Naive thymus-derived CD8-positive, alpha-beta T cell (primary cell): ENCODE measurements at places on chromosomes 5 and 9. TPM values are rescaled to one million over a fixed set of nuclear protein-coding genes. Genes with fewer than 3 reads are reported as not detected.
A peak's percentile ranks its signal among the peaks of the same experiment; 100 is the strongest.

The GFI1B gene
- 0.39 TPM for total RNA-seq

GRCh38 chr9:136391737-136392537 is 8.0 kb downstream of the SNAPC4 start:
- H3K27me3 ChIP-seq: no peaks in the 10 kb centered on the region
- no peak for DNase-seq
- peaks cover 74% of the 10 kb centered on the region for H3K36me3 ChIP-seq
- H3K27ac ChIP-seq: no peak overlapping the region

DNA sequence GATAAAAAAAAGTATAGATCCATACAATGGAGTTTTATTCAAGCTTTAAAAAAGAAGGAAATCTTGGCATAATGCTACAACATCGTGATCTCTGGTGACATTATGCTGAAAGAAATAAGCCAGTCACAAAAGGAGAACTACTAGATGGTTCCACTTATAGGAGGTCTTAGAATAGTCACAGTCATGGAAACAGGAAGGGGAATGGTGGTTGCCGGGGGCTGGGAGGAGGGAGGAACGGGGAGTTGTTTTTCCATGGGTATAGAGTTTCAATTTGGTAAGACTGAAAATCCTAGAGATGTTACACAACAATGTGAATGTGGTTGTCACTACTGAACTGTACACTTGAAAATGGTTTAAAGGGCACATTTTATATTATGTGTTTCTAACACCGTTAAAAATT is 94.5 kb downstream of the CFAP90 start:
- peaks cover 49% of the 10 kb centered on the region for H3K27me3 ChIP-seq
- no peaks in the 10 kb centered on the region for H3K36me3 ChIP-seq
- no peak overlapping the region for H3K4me3 ChIP-seq
- no peak overlapping the region for H3K27ac ChIP-seq
- H3K4me1 ChIP-seq: no peaks in the 10 kb centered on the region
- DNase-seq: no peak

DNA sequence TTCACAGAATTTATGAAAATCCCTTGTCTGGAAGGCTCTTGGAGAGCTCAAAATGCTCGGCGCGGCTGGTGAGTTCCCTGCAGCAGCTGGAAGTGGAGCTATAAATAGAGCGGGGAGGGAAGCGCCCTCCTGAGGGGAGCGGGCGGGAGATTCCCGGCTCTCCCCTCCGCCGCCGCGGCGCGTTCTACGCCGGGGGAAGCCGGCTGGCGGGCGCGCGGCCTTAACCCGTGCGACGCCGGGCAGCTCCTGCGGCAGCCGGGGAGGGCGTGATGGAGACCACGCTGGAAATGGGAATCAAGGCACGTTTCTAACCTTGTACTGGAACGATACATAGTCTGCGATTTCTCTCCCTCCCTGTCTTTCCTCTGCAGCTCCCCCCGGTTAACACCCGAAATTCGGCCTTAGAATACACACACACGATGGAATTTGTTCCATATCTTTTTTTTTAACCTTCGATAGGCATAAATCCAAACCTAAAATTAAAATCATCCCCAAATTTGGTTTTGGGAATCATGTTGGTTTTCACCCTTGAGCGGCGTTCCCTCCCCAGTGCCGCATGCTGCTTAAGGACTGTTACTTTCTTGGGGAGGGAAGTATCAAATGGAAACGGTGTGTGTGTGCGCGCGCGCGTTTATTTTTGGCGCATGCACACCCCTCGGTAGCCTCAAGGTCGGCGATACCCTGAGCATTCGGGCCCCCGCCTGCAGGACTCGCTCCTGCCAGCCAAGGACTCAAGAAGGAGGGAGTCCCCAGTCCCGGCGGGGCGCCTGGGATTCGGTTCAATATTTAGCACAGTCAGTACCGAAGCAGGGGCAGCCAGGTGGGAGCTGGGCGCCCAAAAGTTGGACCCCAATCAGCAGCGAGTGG is 306.3 kb upstream of the KCNN2 start:
- no peaks in the 10 kb centered on the region for H3K4me1 ChIP-seq
- H3K4me3 ChIP-seq: no peak overlapping the region
- peaks cover 26% of the 10 kb centered on the region for H3K27me3 ChIP-seq
- H3K27ac ChIP-seq: no peak overlapping the region

- peak overlapping the region; percentile 95 for H3K27ac ChIP-seq
- peaks cover 76% of the 10 kb centered on the region for H3K4me1 ChIP-seq
Observed at GRCh38 chr5:35854248-35854647, 2.4 kb upstream of the IL7R start.

GRCh38 chr9:6893350-6894131 is 135.8 kb downstream of the KDM4C start:
- H3K27ac ChIP-seq: no peak overlapping the region
- peaks cover 52% of the 10 kb centered on the region for H3K4me1 ChIP-seq
- DNase-seq: no peak
- H3K27me3 ChIP-seq: no peaks in the 10 kb centered on the region
- H3K4me3 ChIP-seq: no peak overlapping the region

DNA sequence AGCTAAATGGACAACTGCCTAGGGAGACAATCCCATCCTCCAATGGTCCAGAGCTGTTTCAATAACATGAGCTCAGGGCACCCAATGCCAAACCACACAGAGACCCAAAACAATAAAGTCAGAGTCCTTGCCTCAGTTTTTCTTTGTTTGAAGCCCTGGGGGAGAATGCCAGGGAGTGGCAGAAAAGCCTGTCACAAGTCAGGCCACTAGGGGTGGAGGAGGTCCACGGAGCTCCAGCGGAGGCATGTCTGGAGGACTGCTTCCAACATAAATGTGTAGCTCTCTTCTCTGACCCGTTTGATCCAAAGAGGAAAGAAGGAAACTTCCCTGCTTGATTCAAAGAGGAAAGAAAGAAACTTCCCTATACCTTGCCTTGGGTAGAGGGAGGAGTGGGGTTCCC is 175.3 kb downstream of the HSPA4 start:
- H3K4me1 ChIP-seq: no peaks in the 10 kb centered on the region
- H3K4me3 ChIP-seq: no peak overlapping the region
- H3K27ac ChIP-seq: no peak overlapping the region
- H3K36me3 ChIP-seq: no peaks in the 10 kb centered on the region
- no peak for DNase-seq

GRCh38 chr9:34644766-34645314 is 1.6 kb upstream of the GALT start:
- DNase-seq: no peak
- H3K27ac ChIP-seq: no peak overlapping the region
- H3K4me3 ChIP-seq: peak overlapping the region; percentile 15
- peaks cover 21% of the 10 kb centered on the region for H3K36me3 ChIP-seq
- H3K27me3 ChIP-seq: no peaks in the 10 kb centered on the region

GRCh38 chr9:95777136-95777535 is 98.4 kb upstream of the ERCC6L2 start:
- H3K27ac ChIP-seq: no peak overlapping the region
- no peaks in the 10 kb centered on the region for H3K36me3 ChIP-seq

The CNTNAP3 gene
- total RNA-seq: not detected

GRCh38 chr5:78754655-78755054 is 106.1 kb upstream of the LHFPL2 start:
- no peaks in the 10 kb centered on the region for H3K4me1 ChIP-seq
- H3K4me3 ChIP-seq: no peak overlapping the region
- H3K27ac ChIP-seq: no peak overlapping the region
- H3K27me3 ChIP-seq: peaks cover 2% of the 10 kb centered on the region
- H3K36me3 ChIP-seq: no peaks in the 10 kb centered on the region

- DNase-seq: no peak
- H3K4me1 ChIP-seq: no peaks in the 10 kb centered on the region
- no peaks in the 10 kb centered on the region for H3K36me3 ChIP-seq
- H3K27ac ChIP-seq: no peak overlapping the region
Observed at GRCh38 chr5:174317256-174317894, 271.9 kb downstream of the NSG2 start.

- H3K4me3 ChIP-seq: no peak overlapping the region
- no peak for DNase-seq
- no peaks in the 10 kb centered on the region for H3K4me1 ChIP-seq
- H3K27ac ChIP-seq: no peak overlapping the region
- H3K27me3 ChIP-seq: no peaks in the 10 kb centered on the region
- no peaks in the 10 kb centered on the region for H3K36me3 ChIP-seq
Observed at GRCh38 chr9:16039218-16039987, 486.6 kb downstream of the CCDC171 start.

GRCh38 chr9:135587658-135588057 is 26.1 kb downstream of the PAEP start:
- H3K27me3 ChIP-seq: peaks cover 24% of the 10 kb centered on the region
- no peaks in the 10 kb centered on the region for H3K36me3 ChIP-seq
- no peaks in the 10 kb centered on the region for H3K4me1 ChIP-seq
- H3K4me3 ChIP-seq: no peak overlapping the region

The FREM1 gene
- total RNA-seq: not detected

The FYB1 gene
- 642 TPM for total RNA-seq

DNA sequence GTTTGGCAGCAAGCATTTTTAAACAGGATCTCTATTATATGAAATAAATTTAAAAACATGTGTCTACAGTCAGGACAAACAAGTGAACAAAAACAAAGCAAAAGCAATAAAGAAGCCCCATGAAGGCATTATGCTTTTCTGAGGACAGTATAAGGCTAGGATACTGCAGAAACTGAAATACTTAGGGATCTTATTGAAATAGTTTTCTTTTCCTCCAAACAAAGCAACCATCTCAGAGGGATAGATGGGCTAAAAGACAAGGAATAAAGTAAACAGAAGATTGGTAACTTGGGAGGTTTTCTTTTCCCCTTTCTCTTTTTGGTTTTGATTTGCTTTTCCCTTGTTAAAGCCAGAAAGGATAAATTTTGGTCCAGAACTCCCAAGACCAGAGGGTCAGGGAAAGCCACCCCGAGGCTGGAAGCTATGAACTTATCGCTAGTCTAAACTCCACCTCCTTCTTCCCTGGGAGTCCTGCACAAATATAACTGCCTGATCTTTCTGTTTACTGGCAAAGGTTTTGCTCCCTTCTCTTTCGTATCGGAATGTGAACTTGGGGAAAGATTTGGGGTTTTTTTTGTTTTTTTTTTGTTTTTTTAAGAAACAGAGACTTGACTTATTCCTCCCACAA is 164.0 kb downstream of the GHR start:
- H3K4me3 ChIP-seq: no peak overlapping the region
- H3K27me3 ChIP-seq: peaks cover 22% of the 10 kb centered on the region
- no peak overlapping the region for H3K27ac ChIP-seq
- DNase-seq: no peak
- H3K4me1 ChIP-seq: no peaks in the 10 kb centered on the region

The KCTD16 gene
- 0.27 TPM for total RNA-seq

The MLLT3 gene
- 64.7 TPM for total RNA-seq

DNA sequence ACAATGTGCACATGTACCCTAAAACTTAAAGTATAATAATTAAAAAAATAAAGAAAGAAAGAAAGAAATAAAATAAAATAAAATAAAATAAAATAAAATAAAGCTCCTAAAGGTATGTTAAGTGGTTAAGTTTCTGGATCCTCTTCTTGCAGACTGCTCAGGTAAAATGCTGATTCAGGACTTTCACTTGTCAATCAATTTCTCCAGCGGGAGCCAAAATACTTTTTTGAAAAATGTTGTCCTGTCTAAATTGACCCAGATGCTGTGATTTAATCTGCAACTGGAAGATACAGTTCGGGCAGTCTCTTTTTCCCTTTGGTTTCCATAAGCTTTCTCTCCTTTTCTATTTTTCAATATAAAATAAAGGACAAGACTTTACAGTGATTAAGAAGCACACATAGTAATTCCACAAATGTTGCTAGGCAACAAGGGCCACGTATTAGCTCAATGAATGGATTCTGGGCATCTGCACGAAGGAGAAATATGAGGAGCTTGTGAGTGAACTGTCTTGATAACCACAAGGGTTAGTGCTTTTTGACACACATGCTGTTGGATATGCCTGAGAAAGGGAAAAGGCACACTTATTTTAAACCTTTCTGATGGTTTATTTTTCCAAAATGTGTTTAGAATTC is 38.6 kb downstream of the HTR4 start:
- H3K27ac ChIP-seq: no peak overlapping the region
- H3K4me1 ChIP-seq: peaks cover 20% of the 10 kb centered on the region
- no peaks in the 10 kb centered on the region for H3K36me3 ChIP-seq
